ENCODE measurements at places on chromosomes 4 and X. TPM values are rescaled to one million over a fixed set of nuclear protein-coding genes. Genes with fewer than 3 reads are reported as not detected.

DNA sequence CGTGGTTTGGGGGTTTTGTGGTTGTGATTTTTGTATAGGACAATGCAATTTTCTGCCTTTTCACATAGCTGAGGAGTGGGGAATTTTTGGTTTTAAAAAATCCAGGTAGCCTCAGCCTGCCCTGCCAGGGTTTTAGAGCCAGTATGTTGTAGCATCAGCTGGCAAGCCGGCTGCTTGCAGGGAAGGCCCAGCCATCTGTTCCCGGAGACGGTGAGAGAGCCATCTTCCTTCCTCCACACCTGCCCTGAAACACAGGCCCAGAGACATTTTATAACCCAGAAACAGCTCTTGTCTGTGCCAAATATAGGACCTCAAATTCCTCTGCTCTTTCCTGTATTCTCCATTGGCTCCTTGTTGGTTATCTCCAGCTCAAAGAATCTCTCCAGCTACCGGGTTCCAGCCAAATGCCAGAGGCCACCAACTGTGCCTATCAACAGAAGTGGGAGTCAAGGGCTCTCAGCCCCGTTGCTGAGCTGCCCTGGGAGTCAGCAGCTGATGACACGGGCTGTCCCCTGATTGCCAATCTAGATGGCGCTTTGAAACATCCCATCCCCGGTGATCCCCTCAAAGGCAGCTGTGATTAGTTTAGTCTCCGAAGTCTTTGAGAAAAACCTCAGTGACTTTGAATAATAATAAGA lies 595.2 kb downstream of the MID1IP1 start:
- no peak overlapping the region for H3K4me3 ChIP-seq
- peaks cover 2% of the 10 kb centered on the region for H3K4me1 ChIP-seq

- no peak overlapping the region for H3K4me3 ChIP-seq
- H3K27me3 ChIP-seq, result no peaks in the 10 kb centered on the region
- no peak overlapping the region for H3K27ac ChIP-seq
- no peak for DNase-seq
Measured at GRCh38 chr4:161097821-161098220, 1066.0 kb downstream of the FSTL5 start.

DNA sequence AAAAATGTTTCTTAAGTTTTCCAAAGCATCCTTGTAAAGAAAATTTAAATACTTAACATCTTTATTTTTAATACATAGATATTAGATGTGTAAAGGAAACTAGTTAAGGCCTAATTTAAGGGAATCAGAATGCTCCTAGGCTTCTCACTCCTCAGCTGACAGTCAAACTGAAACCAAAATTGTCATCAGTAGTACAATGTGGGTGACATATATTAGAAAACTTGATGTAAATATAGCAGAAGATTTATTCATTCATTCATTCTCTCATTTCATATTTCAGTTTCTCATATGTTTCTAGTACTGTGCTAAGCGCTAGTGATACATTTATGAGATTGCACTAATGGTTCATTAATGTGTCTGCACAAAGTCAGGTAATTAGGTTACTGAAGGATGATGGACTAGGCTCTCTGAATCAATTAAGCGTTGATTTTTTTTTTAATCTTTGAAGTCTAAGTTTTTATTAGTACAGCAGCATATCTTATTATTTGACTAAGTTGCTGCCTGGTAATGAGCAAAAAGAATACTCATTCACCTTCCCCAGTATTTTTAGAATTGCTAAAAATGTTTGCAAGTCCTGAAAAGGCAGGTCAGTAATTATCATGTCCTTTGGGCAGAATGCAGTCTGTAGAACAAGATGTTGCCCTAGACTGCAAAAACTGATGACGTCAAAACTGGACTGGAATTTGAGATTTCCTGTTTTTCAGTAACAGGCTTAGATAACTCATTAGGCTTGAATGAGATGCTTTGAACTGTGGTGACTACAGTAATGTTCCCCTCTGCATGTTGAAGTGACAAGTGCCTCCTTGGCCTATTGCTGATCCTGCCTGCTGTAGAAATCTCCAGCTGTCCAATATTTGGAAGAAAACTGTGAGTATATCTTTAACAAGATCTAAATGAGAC lies 128.7 kb downstream of the ARHGAP24 start:
- no peak overlapping the region for H3K27ac ChIP-seq
- H3K27me3 ChIP-seq, result no peaks in the 10 kb centered on the region
- DNase-seq, result no peak
- H3K4me1 ChIP-seq, result no peaks in the 10 kb centered on the region
- no peak overlapping the region for H3K4me3 ChIP-seq
- H3K36me3 ChIP-seq, result no peaks in the 10 kb centered on the region

DNA sequence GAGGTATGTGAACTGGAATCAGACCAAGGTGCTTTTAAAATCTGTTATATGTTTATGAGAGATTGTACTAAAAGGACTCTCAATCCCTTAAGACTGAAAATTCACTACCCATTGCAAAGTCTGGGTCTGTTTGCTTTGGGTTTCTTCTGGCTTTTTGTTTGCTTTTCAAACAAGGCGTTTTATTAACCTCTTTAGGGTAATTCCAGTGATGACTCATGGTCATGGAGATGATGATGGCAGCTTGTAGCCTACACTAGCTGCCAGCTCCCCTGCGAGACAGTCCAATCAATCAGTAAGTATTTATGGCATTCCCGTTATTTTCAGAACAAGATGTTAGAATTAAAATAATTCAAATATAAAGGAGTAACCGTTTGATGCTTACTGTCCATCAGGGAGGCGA lies 643.8 kb upstream of the FTHL17 start:
- no peaks in the 10 kb centered on the region for H3K36me3 ChIP-seq
- no peak for DNase-seq
- H3K4me1 ChIP-seq, result no peaks in the 10 kb centered on the region
- H3K27me3 ChIP-seq, result no peaks in the 10 kb centered on the region

DNA sequence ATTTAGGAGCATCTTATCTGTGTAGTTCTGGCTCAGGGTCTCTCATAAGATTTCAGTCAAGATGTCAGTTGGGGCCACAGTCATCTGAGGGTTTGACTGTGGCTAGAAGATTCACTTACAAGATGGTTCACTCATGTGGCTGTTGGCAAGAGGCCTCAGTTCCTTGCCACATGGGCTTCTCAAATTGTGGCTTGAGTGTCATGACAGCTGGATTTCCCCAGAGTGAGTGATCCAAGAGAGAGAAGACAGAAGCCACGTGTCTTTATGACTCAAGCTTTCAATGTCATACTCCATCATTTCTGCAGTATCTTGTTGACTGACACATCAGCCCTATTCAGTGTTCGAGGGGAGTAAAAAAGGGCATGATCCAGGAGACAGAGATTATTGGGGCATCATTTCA lies 131.3 kb upstream of the AP1S2 start:
- no peak overlapping the region for H3K4me3 ChIP-seq
- H3K27ac ChIP-seq, result no peak overlapping the region
- no peaks in the 10 kb centered on the region for H3K4me1 ChIP-seq
- no peak for DNase-seq

- H3K27ac ChIP-seq, result no peak overlapping the region
- no peak overlapping the region for H3K4me3 ChIP-seq
- DNase-seq, result no peak
- H3K4me1 ChIP-seq, result no peaks in the 10 kb centered on the region
- no peaks in the 10 kb centered on the region for H3K27me3 ChIP-seq
- H3K36me3 ChIP-seq, result no peaks in the 10 kb centered on the region
Measured at GRCh38 chr4:20395160-20395773, 143.6 kb downstream of the SLIT2 start.

DNA sequence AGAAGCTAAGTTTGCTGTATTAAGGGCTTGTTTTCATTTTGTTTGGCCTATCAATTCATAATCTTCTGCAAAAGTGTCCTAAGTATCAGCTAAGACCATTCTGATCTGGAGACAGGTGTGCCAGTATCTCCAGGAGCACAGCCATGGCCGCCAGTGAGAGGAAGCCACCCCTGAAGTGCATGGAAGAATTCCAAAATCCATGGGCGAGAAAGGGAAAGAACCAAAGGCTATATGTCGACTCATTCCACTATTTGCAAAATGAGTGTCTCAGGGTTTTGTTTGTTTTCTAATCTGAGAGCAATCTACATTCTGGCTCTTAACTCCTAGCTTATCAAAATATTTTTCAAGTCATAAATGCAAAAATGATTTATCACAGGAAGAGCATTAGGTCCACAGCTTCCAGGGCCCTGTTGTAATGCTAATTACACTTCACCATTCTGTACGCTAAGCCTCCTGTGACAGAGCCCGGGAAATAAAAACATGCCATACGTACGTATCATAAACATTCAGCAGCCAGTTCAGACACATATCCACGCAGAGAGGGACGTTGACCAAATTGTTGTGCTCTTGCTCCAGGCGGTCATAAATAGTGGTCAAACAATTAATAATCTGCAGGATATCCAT lies 137.3 kb upstream of the FTHL17 start:
- H3K36me3 ChIP-seq, result no peaks in the 10 kb centered on the region
- H3K4me1 ChIP-seq, result no peaks in the 10 kb centered on the region
- H3K27ac ChIP-seq, result no peak overlapping the region
- DNase-seq, result no peak

GRCh38 chr4:33959519-33959918 lies 2284.8 kb downstream of the ARAP2 start:
- H3K36me3 ChIP-seq, result no peaks in the 10 kb centered on the region
- H3K4me3 ChIP-seq, result no peak overlapping the region
- DNase-seq, result no peak
- H3K27ac ChIP-seq, result no peak overlapping the region
- no peaks in the 10 kb centered on the region for H3K27me3 ChIP-seq
- H3K4me1 ChIP-seq, result no peaks in the 10 kb centered on the region

DNA sequence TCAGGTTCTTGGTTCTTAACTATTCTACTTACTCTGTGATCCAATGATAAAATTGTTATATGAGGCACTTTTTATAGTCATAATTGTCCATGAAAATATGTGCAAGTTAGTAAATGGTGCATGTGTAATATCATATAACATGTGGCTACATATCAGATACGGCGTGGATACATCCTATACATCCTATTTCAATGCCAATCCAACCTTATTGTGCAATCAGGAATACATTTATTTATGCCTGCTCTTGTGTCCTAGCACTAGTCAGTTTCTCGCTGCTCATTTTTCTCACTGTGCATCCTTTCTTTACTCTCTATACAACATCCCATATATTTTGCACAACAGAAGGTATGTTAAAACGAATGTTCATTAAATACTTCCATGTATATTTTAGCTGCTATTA lies 1141.1 kb downstream of the FAT4 start:
- peaks cover 1% of the 10 kb centered on the region for H3K4me1 ChIP-seq
- H3K27me3 ChIP-seq, result no peaks in the 10 kb centered on the region

- H3K4me3 ChIP-seq, result no peak overlapping the region
- DNase-seq, result no peak
- H3K4me1 ChIP-seq, result no peaks in the 10 kb centered on the region
- H3K36me3 ChIP-seq, result no peaks in the 10 kb centered on the region
- no peak overlapping the region for H3K27ac ChIP-seq
- no peaks in the 10 kb centered on the region for H3K27me3 ChIP-seq
Measured at GRCh38 chrX:21438792-21439191, 64.6 kb downstream of the CNKSR2 start.

- no peaks in the 10 kb centered on the region for H3K27me3 ChIP-seq
- no peaks in the 10 kb centered on the region for H3K4me1 ChIP-seq
- no peak for DNase-seq
Measured at GRCh38 chrX:39487969-39488330, 609.8 kb downstream of the BCOR start.

DNA sequence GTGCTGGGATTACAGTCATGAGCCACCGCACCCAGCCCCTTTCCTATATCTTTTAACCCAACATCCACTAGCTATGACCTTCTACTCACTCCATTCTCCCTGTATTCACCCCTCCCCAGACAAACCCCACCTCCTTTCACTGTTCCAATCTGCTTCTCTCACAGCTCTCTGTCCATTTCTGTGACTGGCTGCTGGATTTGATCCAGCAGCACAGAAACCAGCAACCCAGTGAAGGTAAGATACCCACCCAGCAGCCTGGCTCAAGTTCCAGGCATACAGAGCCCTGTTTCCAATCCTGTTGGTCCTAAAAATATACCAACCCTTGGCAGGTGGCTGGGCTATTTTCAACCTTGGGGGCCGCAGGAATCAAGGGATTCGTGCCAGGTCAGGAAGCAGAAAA lies 56.9 kb upstream of the SMIM10 start:
- no peak for DNase-seq
- H3K4me1 ChIP-seq, result no peaks in the 10 kb centered on the region
- H3K4me3 ChIP-seq, result no peak overlapping the region
- no peak overlapping the region for H3K27ac ChIP-seq
- H3K27me3 ChIP-seq, result no peaks in the 10 kb centered on the region

DNA sequence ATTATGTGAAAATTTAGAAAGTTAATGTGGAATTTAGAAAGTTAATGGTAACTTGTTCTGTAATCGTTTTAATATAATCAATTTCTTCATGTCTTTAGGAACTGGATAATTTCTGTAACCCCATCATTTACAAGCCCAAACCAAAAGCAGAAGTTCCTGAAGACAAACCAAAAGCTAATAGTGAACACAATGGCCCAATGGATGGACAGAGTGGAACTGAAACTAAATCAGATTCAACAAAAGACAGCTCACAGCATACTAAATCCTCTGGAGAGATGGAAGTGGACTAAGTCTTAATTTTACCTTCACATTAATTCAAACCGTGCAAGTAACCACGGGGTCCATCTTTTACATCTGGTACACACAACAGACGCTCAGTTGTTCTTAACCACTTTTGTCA lies 48.1 kb upstream of the PLK4 start:
- no peaks in the 10 kb centered on the region for H3K4me1 ChIP-seq
- H3K36me3 ChIP-seq, result no peaks in the 10 kb centered on the region
- H3K27me3 ChIP-seq, result no peaks in the 10 kb centered on the region
- no peak overlapping the region for H3K27ac ChIP-seq
- no peak for DNase-seq
- no peak overlapping the region for H3K4me3 ChIP-seq

DNA sequence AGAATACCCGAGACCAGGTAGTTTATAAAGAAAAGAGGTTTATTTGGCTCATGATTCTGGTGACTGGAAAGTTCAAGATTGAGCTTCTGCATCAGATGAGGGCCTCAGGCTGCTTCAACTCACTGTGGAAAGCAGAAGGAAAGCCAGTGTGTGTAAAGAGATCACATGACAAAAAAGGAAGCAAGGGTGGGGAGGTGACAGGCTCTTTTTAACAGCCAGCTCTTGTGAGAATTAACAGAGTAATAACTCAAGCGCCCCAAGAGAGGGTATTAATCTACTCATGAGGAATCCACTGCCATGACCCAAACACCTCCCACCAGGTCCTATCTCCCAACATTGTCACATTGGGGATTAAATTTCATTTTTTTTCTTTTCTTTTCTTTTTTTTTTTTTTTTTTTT lies 6.3 kb upstream of the YIPF6 start:
- H3K27me3 ChIP-seq, result no peaks in the 10 kb centered on the region
- no peaks in the 10 kb centered on the region for H3K36me3 ChIP-seq
- H3K4me1 ChIP-seq, result no peaks in the 10 kb centered on the region
- H3K27ac ChIP-seq, result no peak overlapping the region
- H3K4me3 ChIP-seq, result no peak overlapping the region

GRCh38 chr4:7756561-7757355 lies 182.9 kb downstream of the AFAP1 start:
- DNase-seq, result no peak
- H3K4me3 ChIP-seq, result no peak overlapping the region
- no peaks in the 10 kb centered on the region for H3K36me3 ChIP-seq
- H3K4me1 ChIP-seq, result no peaks in the 10 kb centered on the region

- no peaks in the 10 kb centered on the region for H3K27me3 ChIP-seq
- no peak for DNase-seq
- H3K4me1 ChIP-seq, result no peaks in the 10 kb centered on the region
- H3K27ac ChIP-seq, result no peak overlapping the region
Measured at GRCh38 chr4:185062606-185063005, 44.3 kb downstream of the HELT start.

SERTM2 gene
- not detected for total RNA-seq

SMARCA1 gene
- 50.7 TPM for total RNA-seq

TIMM17B gene
- 26.2 TPM for total RNA-seq

PFKFB1 gene
- total RNA-seq, result 0.39 TPM

HERC5 gene
- 9.8 TPM for total RNA-seq

GPAT3 gene
- 5.1 TPM for total RNA-seq

BMP15 gene
- total RNA-seq, result not detected

RBM46 gene
- total RNA-seq, result not detected

All from aorta (tissue), 5 donors.